ENCODE measurements at places on chromosomes 1 and 21.

DNA sequence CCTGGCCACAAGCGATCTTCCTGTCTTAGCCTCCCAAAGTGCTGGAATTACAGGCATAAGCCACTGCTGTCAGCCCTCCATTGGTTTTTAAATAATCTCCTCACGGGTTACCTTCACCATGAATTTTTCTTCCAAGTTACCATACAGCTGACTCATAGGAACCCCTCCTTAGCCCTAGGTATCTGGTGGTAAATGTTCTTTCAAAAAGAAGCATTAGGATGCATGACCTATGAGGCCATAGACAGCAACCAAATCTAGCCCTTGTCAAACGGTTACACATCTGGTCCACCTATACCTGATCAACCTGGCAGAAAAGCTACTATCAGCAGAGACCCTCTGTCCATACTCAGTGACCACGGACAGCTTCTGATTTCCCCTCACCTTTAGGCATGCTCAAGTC is 12.7 kb upstream of the DEGS1 start:
- DNase-seq, result no peak

DNA sequence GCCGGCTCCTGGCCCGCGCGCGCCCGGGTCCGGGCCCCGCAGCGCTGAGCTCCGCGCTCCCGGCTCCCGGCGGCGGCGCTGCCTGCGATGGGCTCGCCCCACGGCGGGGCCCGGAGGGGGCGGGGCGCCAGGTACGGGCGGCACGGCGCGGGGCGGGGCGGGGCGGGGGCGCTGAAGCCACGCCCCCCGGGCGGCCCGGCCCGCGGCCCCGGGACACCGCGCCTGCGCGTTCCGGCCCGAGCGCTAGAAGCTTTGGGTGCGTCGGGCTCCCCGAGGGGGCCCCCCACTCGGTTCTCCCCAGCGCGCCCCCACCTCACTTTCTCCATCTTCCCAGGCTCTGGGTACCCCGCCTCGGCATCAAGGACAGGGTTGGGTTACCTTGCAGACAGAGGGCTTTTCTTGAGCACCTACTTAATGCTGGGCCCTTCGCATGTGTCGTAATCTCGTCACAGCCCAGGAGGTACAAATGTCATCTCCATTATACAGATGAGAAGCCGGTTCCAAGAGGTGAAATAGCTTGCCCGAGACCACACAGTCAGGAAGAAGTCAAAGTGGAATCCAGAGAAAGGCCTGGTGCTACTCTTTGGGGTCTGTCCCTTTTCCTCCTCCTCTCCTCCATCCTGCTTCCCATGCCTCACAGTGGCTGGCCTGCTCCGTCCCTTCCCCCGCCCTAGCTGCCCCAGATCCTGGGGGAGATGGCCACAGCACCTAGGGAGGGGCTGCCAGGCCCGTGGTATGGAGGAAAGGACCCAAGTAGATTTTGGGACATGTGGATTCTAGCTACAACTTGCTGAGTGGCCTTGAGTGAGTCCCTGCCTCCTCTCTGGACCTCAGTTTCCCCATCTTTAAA is 46.5 kb downstream of the RAP1GAP start:
- DNase-seq, result no peak

GRCh38 chr1:180028864-180029263 is 74.3 kb downstream of the CEP350 start:
- no peak for DNase-seq

- DNase-seq, result no peak
These were observed 1.9 kb downstream of the ZBTB7B start for GRCh38 chr1:155004352-155005075.

GRCh38 chr1:230643908-230644307 is 1.6 kb downstream of the COG2 start:
- DNase-seq, result no peak

- no peak for DNase-seq
These were observed 206.9 kb downstream of the ASTN1 start for GRCh38 chr1:176957603-176958002.

- no peak for DNase-seq
These were observed 26.2 kb upstream of the MAP3K7CL start for GRCh38 chr21:29104239-29104708.

- no peak for DNase-seq
These were observed 7.4 kb downstream of the ENTREP3 start for GRCh38 chr1:155247667-155248553.

- DNase-seq, result no peak
These were observed 4.3 kb downstream of the MFN2 start for GRCh38 chr1:11984576-11984975.

- no peak for DNase-seq
These were observed 104.8 kb upstream of the C1orf174 start for GRCh38 chr1:4004635-4005430.

- DNase-seq, result no peak
These were observed 17.3 kb downstream of the LTN1 start for GRCh38 chr21:28975397-28975796.

GRCh38 chr1:85549244-85549643 is 31.3 kb upstream of the CCN1 start:
- no peak for DNase-seq

DNA sequence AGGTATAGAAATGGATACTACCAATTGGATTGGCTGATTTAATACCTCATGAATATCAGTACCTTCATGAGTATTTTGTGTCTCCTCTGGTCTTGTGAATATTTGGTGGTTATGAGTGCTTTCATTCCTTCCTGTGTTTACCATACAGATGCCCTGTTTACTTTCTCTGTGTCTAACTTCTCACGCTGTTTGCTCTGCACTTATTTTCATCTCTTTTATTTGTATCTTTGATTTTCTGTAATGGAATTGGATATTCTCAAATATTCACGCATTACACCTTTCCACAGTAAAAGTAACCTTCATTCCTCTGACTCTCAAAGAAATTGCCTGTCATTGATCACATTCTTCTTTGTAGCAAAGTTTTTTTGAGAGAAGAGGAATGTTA is 16.8 kb downstream of the CNST start:
- DNase-seq, result no peak

GRCh38 chr1:78223417-78224215 is 177.8 kb downstream of the GIPC2 start:
- no peak for DNase-seq
